ENCODE measurements at places on chromosomes 7 and 10.

DNA sequence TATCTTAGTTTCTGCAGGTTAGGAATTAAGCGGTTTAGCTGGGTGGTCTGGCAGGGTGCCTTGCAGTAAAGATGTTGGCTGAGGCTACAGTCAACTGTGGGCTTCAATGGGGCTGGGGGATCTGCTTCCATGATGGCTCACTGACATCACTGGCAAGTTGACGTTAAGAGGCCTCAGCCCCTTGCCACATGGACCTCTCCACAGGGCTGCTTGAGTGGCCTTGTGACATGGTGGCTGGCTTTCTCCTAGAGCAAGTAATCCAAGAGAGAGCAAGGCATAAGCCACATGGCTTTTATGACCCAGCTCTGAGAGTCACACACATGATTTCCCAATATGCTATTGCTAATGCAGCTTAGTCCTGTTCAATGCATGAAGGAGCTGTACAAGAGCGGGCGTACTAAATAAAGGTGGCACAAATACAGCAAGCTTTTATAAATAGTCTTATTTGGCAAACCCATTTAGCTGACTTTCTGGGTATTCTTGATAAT is 109.1 kb downstream of the SEPTIN7 start:
- DNase-seq, result no peak

GRCh38 chr10:51137756-51138529 is 63.7 kb downstream of the PRKG1 start:
- DNase-seq, result no peak

DNA sequence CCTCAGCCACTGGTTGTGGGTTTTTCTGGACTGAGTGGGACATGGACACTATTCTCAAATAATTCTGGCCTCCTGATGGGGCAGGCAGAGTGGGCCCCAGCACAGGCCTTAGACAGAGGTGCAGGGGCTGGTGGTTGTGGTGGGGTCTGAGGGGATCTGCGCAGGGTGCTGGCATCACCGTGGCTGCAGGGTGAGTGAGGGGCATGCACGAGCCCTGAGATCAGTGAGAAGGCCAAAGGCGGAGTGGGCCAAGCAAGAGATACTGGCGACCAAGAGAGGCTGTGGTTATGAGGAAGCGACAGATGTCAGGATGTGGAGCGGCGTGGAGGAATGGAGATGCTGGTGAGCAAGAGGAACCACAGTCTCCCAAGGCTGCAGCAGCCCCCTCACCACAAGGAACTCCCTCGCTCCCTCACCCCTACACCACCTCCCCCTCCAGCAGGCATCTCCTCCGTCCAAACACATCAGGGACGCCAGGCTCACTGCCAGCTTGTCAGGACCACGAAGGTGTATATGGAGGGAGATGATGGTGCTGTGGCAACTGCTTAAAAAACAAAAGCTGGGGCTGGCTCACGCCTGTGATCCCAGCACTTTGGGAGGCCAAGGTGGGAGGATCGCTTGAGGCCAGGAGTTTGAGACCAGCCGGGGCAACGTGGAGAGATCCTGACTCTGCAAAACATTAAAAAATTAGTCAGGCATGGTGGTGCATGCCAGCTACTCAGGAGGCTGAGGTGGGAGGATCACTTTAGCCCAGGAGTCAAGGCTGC is 9.6 kb downstream of the PRF1 start:
- DNase-seq, result no peak

DNA sequence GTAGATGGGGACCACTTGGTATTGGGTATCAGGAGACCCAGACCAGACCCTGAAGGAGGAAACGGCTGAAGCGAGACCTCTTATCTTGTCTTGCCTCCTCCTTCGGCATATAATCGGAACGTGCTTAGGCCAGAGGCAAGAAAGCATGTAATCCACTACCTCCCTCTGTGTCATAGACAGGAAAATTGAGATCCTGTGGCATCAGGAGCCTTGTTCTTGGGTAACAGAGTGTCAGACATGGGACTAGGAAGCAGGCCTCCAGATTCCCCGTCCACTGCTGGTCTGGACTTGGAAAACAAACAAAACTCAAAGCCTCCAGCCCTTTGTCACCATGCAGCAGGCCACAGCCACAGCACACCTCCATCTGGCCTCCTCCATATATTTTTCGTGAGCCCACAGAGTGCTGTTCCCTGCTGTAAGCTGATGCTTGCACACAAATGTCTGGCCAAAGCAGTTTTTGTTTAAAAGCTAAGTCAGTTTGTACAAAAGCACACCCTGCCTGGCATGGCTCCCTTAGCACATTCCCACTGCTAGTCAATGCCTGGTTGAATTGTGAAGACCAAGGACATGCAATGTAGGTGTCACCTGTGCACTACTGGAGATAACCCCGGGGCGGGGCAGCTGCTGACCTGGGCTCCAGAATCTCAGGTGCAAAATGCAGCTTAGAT is 510.9 kb downstream of the RPS24 start:
- DNase-seq, result no peak

DNA sequence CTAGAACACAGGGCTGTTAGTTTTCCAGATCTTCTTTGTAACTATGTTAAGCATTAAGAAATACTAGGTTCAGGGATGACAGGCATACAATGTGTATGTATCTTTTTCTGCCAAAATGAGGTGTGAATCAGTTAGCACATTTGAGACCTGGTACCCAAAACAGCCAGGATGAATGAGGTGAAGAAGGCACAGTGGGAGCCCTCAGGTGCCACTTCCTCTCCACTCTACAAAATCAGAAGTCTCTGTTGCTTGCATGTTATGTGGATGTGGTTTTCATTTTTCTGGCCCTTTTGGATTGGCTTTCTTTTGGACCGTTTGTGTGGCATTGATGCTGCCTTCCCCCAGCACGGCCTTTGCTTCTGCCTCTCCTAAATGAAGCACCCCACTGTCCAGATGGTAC is 15.4 kb upstream of the TBXAS1 start:
- DNase-seq, result no peak

DNA sequence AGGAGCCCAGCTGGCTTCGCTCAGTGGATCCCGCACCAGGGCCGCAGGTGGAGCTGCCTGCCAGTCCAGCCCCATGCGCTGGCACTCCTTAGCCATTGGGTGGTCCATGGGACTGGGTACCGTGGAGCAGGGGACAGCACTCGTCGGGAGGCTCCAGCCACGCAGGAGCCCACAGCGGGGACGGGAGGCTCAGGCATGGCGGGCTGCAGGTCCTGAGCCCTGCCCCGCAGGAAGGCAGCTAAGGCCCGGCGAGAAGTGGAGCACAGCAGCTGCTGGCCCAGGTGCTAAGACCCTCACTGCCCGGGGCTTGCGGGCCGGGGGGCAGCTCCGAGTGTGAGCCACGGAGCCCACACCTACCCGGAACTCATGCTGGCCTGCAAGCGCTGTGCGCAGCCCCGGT is 25.9 kb upstream of the AKR1C1 start:
- no peak for DNase-seq

- DNase-seq, result no peak
Measured at GRCh38 chr10:95375418-95375817, 84.6 kb upstream of the PDLIM1 start.

GRCh38 chr10:97444212-97444611 is 1.6 kb downstream of the EXOSC1 start:
- no peak for DNase-seq

GRCh38 chr7:5646846-5647245 is 134.6 kb downstream of the RNF216 start:
- no peak for DNase-seq

- no peak for DNase-seq
Measured at GRCh38 chr10:4303045-4303444, 518.0 kb upstream of the KLF6 start.

DNA sequence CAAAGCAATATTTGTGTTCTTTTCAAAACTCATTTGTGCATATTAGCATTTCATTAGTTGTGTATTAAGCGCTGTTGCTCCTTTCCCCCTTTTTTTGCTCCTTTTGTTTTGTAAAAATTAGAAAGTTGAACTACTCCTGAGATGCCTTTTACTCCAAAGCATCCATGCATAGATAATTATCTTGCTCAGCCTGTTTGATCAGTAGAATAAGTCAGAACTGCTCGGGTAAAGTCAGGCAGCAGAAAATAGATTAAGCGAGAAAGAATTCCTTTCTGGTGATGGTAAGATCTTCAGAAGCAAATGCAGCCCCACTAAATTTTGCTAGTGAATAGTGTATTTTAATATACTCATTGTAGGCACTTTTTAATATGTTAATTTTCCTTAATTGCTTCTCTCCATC is 227.1 kb downstream of the TEX36 start:
- DNase-seq, result no peak

GRCh38 chr7:79361214-79361613 is 92.3 kb downstream of the MAGI2 start:
- DNase-seq, result no peak

GRCh38 chr10:101367569-101368453 is 13.8 kb downstream of the BTRC start:
- no peak for DNase-seq

DNA sequence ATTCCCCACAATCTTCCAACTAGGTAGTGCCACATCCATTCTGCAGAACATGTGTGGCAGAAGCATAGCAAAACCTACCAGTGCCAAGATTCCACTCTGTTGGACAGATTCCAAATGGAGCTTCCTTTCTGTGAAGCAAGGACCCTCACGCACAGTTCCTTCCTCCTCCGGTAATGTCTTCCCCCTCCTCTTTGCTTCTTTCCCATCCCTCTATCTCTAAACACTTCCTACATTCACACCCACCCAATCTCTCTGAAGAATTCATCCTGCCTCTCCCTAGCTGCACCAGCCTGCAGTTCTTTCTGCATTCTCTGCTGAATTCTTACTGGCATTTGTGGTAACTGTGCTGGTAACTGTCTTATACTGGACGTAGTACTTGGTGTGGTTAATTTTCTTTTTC is 124.9 kb downstream of the RNLS start:
- no peak for DNase-seq

DNA sequence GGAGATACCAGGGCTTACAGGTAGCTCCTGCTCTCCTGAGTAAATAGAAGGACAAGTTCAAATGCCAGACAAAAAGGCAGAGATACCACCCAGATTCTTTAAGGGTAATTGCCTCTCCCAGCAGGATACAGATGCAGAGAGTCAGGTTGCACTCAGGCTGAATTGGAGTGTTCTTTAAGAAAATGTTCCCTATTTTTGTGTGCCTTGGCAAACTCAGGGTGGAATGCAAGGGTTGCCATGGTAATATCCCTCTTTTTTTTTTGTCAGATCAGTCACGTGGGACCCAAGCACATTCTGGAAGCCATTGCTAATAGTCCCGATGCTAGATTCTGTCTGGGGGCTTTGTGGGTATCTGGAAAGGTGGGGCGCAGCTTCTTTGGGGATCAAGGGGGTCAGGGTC is 628.0 kb downstream of the CALN1 start:
- DNase-seq, result no peak

- DNase-seq, result no peak
Measured at GRCh38 chr7:29342761-29343160, 148.2 kb downstream of the CHN2 start.

All from right atrium auricular region (tissue), 2 donors.